ENCODE measurements at places on chromosomes 11 and 22. TPM values are rescaled to one million over a fixed set of nuclear protein-coding genes. Genes with fewer than 3 reads are reported as not detected.

GRCh38 chr11:101436511-101437142 is 147.2 kb downstream of the TRPC6 start:
- no peak for DNase-seq

- no peak for DNase-seq
Observed at GRCh38 chr11:124085997-124086846, 29.0 kb upstream of the VWA5A start.

GRCh38 chr22:19876941-19877625 is 22.4 kb upstream of the GNB1L start:
- DNase-seq = no peak

Gene OR5A1
- not detected for polyA plus RNA-seq

Gene KCNJ4
- polyA plus RNA-seq = 0.11 TPM

- DNase-seq = no peak
Observed at GRCh38 chr11:113163291-113164030, 150.9 kb upstream of the TTC12 start.

Gene OR8D1
- not detected for polyA plus RNA-seq

DNA sequence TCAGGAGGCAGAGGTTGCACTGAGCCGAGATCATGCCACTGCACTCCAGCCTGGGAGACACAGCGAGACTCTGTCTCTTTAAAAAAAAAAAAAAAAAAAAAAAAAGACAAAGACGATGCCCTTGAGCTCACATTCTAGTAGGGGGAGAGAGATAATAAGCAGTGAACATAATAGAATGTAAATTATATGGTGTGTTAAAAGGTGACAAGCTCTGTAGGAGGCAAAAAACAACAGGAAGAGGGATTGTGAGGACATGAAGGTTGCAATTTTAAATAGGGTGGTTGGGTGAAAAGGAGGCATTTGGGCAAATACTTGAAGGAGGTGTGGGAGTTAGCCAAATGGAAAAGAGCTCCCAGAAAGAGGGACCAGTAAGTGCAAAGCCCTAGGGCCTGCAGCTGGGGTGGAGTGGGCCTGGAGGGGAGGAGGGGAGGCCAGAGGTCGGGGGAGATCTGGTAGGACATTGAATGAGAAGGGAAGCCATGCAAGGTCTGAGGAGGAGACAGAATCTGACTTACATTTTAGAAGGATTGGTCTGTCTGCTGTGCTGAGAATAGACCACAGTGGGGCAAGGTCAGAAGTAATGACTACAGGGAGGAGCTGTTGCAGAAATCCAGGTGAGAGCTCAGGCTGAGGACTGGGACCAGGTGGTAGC is 26.6 kb downstream of the P2RY2 start:
- no peak for DNase-seq

- no peak for DNase-seq
Observed at GRCh38 chr11:86818462-86819192, 18.3 kb downstream of the PRSS23 start.

DNA sequence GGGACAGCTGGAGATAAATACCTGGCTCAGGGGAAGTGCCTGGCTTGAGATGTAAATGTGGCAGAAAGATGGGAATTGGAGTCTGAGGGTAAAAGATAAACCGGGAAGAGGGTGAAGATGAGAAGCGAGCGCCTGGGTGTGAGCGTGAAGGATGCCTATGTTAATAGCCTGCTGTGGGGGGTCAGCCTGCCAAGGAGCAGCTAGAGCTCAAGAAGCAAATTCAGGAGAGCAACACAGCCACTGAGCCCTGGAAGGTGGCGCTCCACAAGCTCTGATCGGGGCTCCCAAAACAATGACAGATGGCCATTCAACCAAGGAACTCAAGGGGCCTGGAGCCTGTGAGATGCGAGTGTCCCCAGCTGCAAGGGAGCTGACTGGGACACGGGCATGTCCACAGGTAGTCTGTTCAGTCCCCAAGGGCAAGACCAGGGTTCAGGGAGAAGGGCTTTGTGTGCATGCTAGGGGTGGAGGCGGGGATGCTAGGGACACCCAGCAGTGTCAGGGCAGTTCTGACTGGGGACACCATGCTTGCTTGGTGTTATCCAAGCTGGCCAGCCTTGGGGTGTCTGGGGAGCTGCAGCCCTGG is 2.8 kb downstream of the GSC2 start:
- no peak for DNase-seq

- no peak for DNase-seq
Observed at GRCh38 chr11:73324665-73325035, 16.6 kb downstream of the ARHGEF17 start.

- no peak for DNase-seq
Observed at GRCh38 chr11:74232311-74232950, 61.3 kb downstream of the PPME1 start.

Gene C11orf16
- 0.38 TPM for polyA plus RNA-seq

- DNase-seq = no peak
Observed at GRCh38 chr11:57230791-57231538, 6.1 kb downstream of the APLNR start.

DNA sequence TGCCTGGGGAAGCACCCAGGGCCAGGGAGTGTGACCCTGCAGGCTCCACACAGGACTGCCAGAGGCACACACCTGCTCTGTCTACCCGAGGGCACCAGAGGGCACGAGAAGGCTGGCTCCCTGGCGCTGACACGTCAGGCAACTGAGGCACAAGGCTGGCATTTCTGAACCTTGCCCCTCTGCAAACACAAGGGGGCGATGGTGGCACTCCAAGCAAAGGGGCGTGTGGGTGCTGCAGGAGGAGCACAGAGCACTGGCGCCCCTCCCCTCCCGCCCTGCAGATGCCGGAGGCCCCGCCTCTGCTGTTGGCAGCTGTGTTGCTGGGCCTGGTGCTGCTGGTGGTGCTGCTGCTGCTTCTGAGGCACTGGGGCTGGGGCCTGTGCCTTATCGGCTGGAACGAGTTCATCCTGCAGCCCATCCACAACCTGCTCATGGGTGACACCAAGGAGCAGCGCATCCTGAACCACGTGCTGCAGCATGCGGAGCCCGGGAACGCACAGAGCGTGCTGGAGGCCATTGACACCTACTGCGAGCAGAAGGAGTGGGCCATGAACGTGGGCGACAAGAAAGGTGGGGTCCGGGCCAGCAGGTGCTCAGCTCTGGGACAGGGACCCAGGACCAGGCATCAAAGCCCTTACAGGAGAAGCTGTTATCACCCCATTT is 20.8 kb upstream of the TXNRD2 start:
- no peak for DNase-seq

Gene MRPL17
- 68.3 TPM for polyA plus RNA-seq

DNA sequence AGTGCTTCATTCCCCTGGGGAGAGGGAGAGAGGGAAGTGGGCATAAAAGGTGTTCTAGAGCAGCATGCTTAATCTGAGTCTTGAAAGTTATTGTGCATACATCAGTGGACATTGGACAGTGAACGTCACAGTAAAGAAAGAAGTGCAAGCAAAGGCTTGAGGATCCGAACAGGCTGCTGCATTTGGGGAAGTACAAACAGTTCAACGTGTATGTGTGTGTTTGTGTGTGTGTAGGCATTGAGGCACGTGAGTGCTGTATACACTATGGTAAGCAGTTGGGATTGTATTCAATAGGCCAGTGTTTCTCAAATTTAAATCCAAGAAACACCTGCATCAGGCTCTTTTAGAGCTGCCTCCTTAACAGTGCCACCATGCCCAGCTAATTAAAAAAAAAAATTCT is 10.4 kb upstream of the EIF3M start:
- DNase-seq = no peak

DNA sequence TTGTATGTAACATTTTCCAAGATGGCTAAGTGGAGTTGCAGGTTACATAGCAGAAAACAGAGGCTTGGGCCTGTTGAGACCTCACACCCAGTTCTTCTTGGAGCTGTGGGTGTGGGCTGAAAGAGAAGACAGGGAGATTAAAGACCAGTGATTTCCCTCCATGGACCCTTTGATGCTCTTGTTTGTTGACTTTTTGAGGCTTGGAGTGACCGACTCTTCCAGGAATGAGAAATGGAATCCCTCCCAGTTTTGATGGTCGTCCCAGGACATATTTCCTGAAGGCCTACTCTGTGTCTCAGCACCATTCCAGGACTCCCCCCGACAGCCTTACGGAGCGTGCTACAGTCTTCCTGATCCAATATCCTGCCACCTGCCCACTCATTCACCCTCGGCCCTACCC is 96.9 kb downstream of the PTPRJ start:
- DNase-seq = no peak

- DNase-seq = no peak
Observed at GRCh38 chr11:124197999-124198398, 14.9 kb downstream of the OR10D3 start.

DNA sequence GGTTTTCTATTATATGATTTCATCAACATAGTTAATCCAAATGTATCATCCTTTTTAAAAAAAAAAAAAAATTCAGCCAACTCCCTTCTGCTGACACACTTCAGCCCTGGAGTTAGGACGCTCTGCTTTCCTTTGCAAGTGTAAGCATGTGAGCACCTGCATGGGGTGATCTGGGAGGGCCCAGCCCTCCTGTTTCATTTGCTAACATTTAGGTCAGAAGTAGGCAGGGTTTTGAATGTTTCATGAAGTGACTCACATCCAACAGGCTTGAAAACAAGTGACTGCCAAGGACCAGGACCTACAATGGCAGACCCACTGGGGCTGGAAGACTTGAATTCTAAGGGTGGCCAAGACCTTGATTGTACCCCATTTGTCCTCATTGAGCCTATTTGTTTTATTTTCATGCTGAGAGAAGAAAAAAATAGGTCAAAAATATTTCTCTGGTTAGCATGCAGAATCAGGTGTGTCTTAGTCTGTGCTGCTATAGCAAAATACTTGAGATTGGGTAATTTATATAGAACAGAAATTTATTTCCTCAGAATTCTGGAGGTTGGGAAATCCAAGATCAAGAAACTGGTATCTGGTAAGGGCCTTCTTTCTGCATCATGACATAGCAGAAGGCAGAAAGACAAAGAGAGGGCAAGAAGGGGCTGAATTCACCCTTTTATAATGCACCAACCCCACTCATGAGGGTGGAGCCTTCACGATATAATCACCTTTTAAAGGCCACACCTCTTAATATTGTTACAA is 137.6 kb downstream of the CD44 start:
- no peak for DNase-seq

Gene DAGLA
- 2.6 TPM for polyA plus RNA-seq

Gene RABL2B
- 59.5 TPM for polyA plus RNA-seq

Gene ANO5
- polyA plus RNA-seq = 3.9 TPM

- no peak for DNase-seq
Observed at GRCh38 chr11:66318600-66318970, 1.7 kb upstream of the CD248 start.

GRCh38 chr11:113305440-113306336 is 8.7 kb upstream of the TTC12 start:
- DNase-seq = peak; percentile 53

- DNase-seq = no peak
Observed at GRCh38 chr11:111088847-111089355, 156.6 kb upstream of the POU2AF2 start.

Gene IGLL1
- polyA plus RNA-seq = 0.53 TPM

Gene NRIP3
- polyA plus RNA-seq = 1.3 TPM

Gene CACNA1I
- 0.04 TPM for polyA plus RNA-seq

Gene E2F8
- 7.2 TPM for polyA plus RNA-seq

DNA sequence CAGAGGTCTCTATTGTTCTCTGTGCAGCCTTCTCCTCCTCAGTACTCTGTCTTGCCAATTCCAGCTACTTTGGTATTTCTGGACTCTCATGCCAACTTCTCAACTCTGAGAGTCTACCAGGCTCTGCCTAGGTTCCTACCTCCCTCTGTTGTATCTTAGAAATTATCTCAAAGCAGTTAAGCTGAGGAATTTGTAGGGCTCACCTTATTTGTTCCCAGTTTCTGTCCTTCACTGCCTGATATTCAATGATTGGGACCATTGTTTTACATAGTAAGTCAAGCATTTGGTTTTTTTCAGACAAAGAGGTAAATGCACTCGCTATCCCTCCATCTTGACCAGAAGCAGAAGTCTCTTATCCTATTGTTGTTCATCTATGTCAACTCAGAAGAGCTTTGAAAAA is 205.0 kb upstream of the PGR start:
- no peak for DNase-seq

Gene JAML
- polyA plus RNA-seq = 1.9 TPM

GRCh38 chr11:69105461-69106030 is 50.2 kb upstream of the SMIM38 start:
- DNase-seq = no peak

GRCh38 chr11:29495676-29496075 is 521.2 kb downstream of the KCNA4 start:
- DNase-seq = no peak

DNA sequence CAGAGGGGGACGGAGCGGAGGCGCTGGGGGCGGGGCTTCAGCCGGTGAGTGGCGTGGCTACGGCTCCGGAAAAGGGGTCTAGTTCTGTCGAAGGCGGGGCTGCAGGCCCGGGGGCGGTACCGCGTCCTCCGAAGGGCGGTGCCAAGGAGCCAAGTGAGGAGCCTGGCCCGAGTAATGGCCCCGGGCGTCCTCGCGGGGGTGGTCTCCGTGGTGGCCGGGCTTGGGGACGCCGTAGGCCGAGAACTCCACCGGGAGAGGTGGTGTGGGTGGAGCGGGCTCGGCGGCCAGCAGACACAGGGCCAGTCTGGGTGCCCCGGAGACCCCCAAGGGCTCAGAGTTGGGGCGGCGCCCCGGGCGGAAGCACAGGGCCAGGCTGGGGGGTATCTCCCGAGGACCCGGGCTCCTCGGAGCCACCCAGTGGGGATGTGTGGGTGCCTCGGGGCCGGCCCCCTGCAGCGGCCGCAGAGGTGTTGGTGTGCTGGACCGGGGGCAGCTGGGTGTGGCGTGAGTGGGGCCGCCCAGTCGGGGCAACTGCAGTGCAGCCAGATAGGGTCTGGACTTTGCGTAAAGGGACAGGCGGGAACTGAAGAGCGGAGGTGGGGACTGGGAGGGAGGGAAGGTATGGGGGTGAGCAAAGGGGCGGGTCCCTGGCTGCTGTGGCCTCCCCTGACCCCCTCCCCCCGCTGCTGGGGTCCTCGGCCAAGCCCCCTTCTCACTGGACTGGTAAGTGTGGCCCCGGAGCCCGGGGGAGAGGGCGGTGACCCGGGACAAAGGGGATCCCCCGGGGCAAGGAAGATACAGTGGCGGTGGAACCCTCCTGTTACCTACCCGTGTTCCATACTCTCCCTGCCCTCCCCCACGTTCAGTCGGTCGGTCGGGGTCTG is 838 bp downstream of the FKBP2 start:
- DNase-seq = no peak

- no peak for DNase-seq
Observed at GRCh38 chr11:77883775-77884174, 62.8 kb downstream of the AAMDC start.

- DNase-seq = no peak
Observed at GRCh38 chr22:37167981-37168647, 18.4 kb upstream of the IL2RB start.

Gene VSIG2
- 5.8 TPM for polyA plus RNA-seq

- DNase-seq = no peak
Observed at GRCh38 chr11:13238879-13239514, 38.6 kb upstream of the BMAL1 start.

GRCh38 chr11:69284081-69284511 is 9.9 kb upstream of the MYEOV start:
- DNase-seq = no peak

- DNase-seq = no peak
Observed at GRCh38 chr11:18314784-18315523, 7.0 kb downstream of the HPS5 start.

All from right renal cortex interstitium (tissue), 3 donors.